ENCODE measurements at places on chromosomes 13 and 19. TPM values are rescaled to one million over a fixed set of nuclear protein-coding genes. Genes with fewer than 3 reads are reported as not detected.

The CALR3 gene
- not detected for polyA plus RNA-seq

The GRIK5 gene
- 0.08 TPM for polyA plus RNA-seq

The CAPS gene
- 6.3 TPM for polyA plus RNA-seq

The STXBP2 gene
- polyA plus RNA-seq = 95.3 TPM

The CCDC70 gene
- polyA plus RNA-seq = not detected

The ZNF878 gene
- 0.82 TPM for polyA plus RNA-seq

The MEIS3 gene
- polyA plus RNA-seq = not detected

The NLRP5 gene
- not detected for polyA plus RNA-seq

The IGFL3 gene
- not detected for polyA plus RNA-seq

The COL4A1 gene
- polyA plus RNA-seq = 0.15 TPM

The MYBPC2 gene
- polyA plus RNA-seq = 2.6 TPM

The PGLYRP1 gene
- not detected for polyA plus RNA-seq

The MYH14 gene
- not detected for polyA plus RNA-seq

The TMEM190 gene
- polyA plus RNA-seq = not detected

The PDX1 gene
- polyA plus RNA-seq = not detected

The TINCR gene
- polyA plus RNA-seq = 0.05 TPM

The KLK11 gene
- polyA plus RNA-seq = not detected

The TSKS gene
- polyA plus RNA-seq = not detected

The CD79A gene
- 277 TPM for polyA plus RNA-seq

The FCGBP gene
- polyA plus RNA-seq = not detected

The WDR88 gene
- polyA plus RNA-seq = 0.19 TPM

The TYROBP gene
- polyA plus RNA-seq = not detected

The POU2F2 gene
- 38.3 TPM for polyA plus RNA-seq

The LYPD4 gene
- not detected for polyA plus RNA-seq

The OR7C1 gene
- polyA plus RNA-seq = not detected

The LIM2 gene
- polyA plus RNA-seq = not detected

The ZNF69 gene
- 0.75 TPM for polyA plus RNA-seq

The CNOT3 gene
- 32.8 TPM for polyA plus RNA-seq

The CASP14 gene
- polyA plus RNA-seq = 0.16 TPM

The RASGRP4 gene
- 2.1 TPM for polyA plus RNA-seq

The TGFBR3L gene
- 0.58 TPM for polyA plus RNA-seq

The FKBP8 gene
- polyA plus RNA-seq = 90.1 TPM

The PRX gene
- 0.29 TPM for polyA plus RNA-seq

The ZNF865 gene
- polyA plus RNA-seq = 0.17 TPM

The CEACAM7 gene
- polyA plus RNA-seq = not detected

The PGLYRP2 gene
- polyA plus RNA-seq = 0.06 TPM

The PSG7 gene
- polyA plus RNA-seq = not detected

The PDE4A gene
- 6.1 TPM for polyA plus RNA-seq

The CEACAM20 gene
- polyA plus RNA-seq = not detected

The NUDT15 gene
- 24.4 TPM for polyA plus RNA-seq

The NALCN gene
- not detected for polyA plus RNA-seq

The ZNF540 gene
- polyA plus RNA-seq = 0.28 TPM

The PLA2G4C gene
- 0.92 TPM for polyA plus RNA-seq

The SHANK1 gene
- polyA plus RNA-seq = not detected

The IQCN gene
- 0.07 TPM for polyA plus RNA-seq

The ACTMAP gene
- polyA plus RNA-seq = 16.8 TPM
